ENCODE measurements at places on chromosomes 6 and 20.

- no peak for DNase-seq
These were observed 344.2 kb upstream of the SULF2 start for GRCh38 chr20:48129345-48129942.

DNA sequence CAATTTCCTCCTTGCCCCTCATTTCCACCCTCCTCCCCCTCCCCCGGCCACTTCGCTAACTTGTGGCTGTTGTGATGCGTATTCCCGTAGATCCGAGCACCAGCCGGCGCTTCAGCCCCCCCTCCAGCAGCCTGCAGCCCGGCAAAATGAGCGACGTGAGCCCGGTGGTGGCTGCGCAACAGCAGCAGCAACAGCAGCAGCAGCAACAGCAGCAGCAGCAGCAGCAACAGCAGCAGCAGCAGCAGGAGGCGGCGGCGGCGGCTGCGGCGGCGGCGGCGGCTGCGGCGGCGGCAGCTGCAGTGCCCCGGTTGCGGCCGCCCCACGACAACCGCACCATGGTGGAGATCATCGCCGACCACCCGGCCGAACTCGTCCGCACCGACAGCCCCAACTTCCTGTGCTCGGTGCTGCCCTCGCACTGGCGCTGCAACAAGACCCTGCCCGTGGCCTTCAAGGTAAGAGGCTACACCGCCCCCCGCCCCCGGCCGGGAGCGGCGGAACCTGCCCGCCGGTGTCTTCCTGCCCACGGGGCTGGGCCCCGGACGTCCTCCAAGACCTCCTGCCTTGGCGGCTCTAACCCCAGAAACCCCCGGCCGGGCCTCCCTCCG, 44.9 kb upstream of the SUPT3H start:
- DNase-seq, result peak; percentile 46

GRCh38 chr6:170165471-170166117, 125.3 kb downstream of the DLL1 start:
- DNase-seq, result peak; percentile 7

GRCh38 chr6:925656-926213, 232.8 kb upstream of the EXOC2 start:
- no peak for DNase-seq

GRCh38 chr20:57389695-57390603, 1.2 kb upstream of the RBM38 start:
- no peak for DNase-seq

Data from head of caudate nucleus (tissue), 42 donors.